ENCODE measurements at places on chromosomes 16 and 17. TPM values are rescaled to one million over a fixed set of nuclear protein-coding genes. Genes with fewer than 3 reads are reported as not detected.

Gene SLC13A2
- not detected for total RNA-seq

Gene TBC1D3C
- not detected for total RNA-seq

Gene CA4
- 4.9 TPM for total RNA-seq

Gene BCO1
- 0.28 TPM for total RNA-seq

Gene ATP2C2
- 2.1 TPM for total RNA-seq

Gene ACSM2A
- not detected for total RNA-seq

Gene CCL23
- not detected for total RNA-seq

Gene TXNL4B
- total RNA-seq: 9.0 TPM
